Occipital lobe (tissue), 3 donors: ENCODE measurements at places on chromosomes 7 and 10.

- no peak for DNase-seq
Measured at GRCh38 chr7:125668321-125668993, 738.8 kb upstream of the POT1 start.

- DNase-seq = no peak
Measured at GRCh38 chr7:141418066-141418465, 133.1 kb upstream of the AGK start.

- no peak for DNase-seq
Measured at GRCh38 chr7:88431882-88432281, 125.2 kb upstream of the STEAP4 start.

- DNase-seq = no peak
Measured at GRCh38 chr10:50846753-50847152, 38.7 kb downstream of the A1CF start.

GRCh38 chr10:114388275-114388674 is 16.0 kb downstream of the AFAP1L2 start:
- no peak for DNase-seq

GRCh38 chr10:104641187-104641936 is at the start of gene SORCS3:
SORCS3 (plus strand) TSS chr10:104641290.
- DNase-seq = no peak

DNA sequence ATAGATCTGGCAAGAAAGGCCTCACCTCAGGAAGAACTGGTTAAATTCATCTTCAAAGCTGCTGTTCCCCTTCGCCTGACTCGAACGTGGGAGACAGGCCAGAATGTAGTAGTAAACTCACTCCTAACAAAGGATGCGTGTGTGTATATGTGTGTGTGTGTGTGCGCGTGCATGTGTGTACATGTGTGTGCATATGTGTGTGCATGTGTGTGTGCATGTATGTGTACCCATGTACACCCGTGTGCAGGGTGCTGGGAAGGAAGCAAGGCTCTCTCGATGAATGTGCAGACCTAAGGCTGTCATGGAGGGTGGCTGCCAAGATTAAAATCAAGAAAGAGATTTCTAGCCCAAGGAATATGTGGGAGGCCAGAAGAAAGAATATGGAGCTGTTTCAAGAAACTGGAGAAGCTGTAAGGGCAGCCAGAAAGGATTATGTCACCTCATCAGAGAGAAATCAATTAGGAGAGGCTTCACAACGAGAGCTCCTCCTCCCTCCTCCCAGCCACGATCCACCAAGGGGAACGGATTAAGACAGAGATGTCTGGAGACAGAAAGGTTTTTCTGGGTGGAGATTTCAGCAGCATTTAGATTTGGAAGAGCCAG is 34.0 kb upstream of the LBX1 start:
- no peak for DNase-seq

- no peak for DNase-seq
Measured at GRCh38 chr10:118914629-118915028, 114.9 kb upstream of the NANOS1 start.

GRCh38 chr7:155002411-155003091 is 373 bp downstream of the PAXIP1 start:
- DNase-seq = no peak

- no peak for DNase-seq
Measured at GRCh38 chr7:141097430-141097829, 23.6 kb downstream of the TMEM178B start.

GRCh38 chr10:62336404-62336803 is 37.8 kb upstream of the ZNF365 start:
- no peak for DNase-seq

- no peak for DNase-seq
Measured at GRCh38 chr10:16814012-16814411, 3.2 kb downstream of the RSU1 start.

DNA sequence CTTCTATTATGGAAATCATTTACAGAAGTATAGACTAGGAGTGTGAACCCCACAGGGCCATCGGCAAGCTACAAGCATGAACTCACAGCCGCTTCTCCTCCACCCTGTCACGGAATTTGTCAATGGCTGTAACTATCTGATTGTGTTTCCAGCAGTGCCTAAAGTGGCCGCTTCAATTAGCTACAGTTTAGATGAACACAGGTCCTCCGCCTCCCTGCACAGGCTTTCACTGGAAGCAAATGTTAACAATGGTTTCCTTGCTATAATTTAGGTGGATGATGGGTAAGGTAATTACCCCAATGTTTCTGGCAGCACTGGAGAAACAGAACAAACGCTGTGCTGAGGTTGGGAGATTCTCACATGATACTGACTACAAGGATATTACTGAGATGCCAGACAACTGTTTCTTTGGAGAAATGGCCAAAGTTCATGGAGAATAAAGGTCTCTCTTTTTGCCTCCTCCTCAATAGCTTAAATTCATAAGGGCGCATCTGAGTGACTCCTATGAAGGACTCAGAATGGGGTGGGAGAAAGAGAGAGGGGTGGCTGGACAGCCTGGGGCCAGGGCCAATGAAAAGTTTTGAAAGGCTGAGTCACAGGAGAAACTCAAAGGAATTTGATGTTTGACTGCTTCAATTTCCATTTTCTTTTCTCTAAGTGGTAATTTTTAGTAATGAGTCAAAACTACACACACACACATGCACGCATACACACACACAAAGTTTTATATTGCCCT is 78.9 kb downstream of the SVIL start:
- DNase-seq = no peak

GRCh38 chr7:94276795-94277194 is 117.9 kb upstream of the COL1A2 start:
- DNase-seq = no peak

- DNase-seq = no peak
Measured at GRCh38 chr7:36186359-36187121, 33.5 kb downstream of the EEPD1 start.

GRCh38 chr7:151046603-151047573 is 1.4 kb upstream of the ASIC3 start:
- no peak for DNase-seq
